Activated CD8-positive, alpha-beta memory T cell treated with anti-CD3 and anti-CD28 coated beads for 4 hours (primary cell): ENCODE measurements at places on chromosomes 11 and 22.

GRCh38 chr11:57303990-57304579 is 20.7 kb downstream of the TNKS1BP1 start:
- no peak for DNase-seq

GRCh38 chr11:31818425-31818755 is 7.3 kb upstream of the PAX6 start:
- no peak for DNase-seq

DNA sequence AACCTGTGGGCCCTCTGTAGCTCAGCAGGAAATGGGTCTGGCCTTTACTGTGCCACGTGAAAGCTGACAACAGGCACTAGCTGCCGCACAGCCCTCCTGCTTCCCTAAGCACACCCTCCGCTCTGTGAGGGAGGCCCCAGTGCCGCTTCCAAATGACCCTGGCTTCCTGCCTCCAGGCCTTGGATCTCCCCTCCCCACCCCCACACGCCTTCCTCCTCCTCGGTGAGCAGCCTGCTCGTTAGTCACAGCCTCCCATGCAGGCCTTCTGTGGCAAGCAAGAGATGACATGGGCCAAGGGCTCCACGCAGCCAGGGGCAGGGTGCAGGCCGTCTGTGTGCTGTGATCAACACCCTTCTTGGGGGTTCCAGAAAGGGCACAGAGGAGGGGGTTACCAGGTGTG is 15.3 kb upstream of the RASL10A start:
- DNase-seq = no peak

GRCh38 chr11:96139691-96140090 is 203.3 kb downstream of the MAML2 start:
- no peak for DNase-seq

- no peak for DNase-seq
These were observed 548.5 kb downstream of the SOX6 start for GRCh38 chr11:15807827-15808226.

- no peak for DNase-seq
These were observed 716 bp downstream of the AMOTL1 start for GRCh38 chr11:94768602-94769541.

GRCh38 chr11:115444542-115444941 is 59.7 kb downstream of the CADM1 start:
- no peak for DNase-seq

GRCh38 chr22:23688121-23688520 is 2.7 kb upstream of the RGL4 start:
- DNase-seq = no peak

DNA sequence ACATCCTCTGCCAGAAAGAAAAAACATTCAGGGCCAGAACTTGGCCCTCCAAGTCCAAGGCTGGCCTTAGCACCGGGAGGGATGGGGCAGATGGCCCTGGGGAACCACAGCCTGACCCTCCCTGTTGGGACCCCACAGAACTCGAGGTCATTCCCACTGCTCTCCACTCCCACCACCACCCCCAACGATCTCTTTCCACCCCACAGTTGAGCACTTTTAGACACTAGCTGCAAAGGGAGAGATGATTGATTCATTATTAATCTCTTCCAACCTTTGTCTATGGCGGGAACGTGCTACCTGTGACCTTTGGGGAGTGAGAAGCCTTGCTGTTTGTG is 869.7 kb downstream of the BRD1 start:
- no peak for DNase-seq

DNA sequence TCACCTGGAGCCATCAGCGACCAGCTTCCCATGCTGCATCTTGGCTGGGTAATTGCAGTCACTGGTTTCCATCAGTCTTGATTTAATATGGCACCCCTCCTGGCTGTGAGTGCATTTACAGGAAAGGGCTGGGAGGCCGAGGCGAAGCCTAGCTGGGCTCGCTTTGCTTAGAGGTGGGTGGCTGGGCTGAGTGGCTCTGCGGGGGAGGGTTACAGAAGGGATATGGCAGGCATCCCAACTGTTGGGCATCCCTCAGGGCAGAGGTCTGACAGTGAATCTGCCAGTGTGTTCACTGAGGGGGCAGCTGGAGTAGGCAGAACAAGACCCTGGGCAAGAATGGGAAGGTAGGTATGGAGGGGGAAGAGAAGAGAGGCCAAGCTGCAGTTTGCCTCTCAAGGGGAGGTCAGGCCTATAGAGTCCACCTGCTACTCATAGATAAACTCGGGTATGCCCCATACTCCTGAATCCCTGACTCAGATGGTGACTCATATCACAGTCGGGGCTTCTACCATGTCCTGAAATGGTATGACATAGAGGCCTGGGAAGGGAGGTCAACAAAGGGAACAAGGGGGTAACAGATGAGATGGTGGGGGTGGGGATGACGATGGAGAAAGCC is 77.5 kb upstream of the PHOX2A start:
- no peak for DNase-seq

DNA sequence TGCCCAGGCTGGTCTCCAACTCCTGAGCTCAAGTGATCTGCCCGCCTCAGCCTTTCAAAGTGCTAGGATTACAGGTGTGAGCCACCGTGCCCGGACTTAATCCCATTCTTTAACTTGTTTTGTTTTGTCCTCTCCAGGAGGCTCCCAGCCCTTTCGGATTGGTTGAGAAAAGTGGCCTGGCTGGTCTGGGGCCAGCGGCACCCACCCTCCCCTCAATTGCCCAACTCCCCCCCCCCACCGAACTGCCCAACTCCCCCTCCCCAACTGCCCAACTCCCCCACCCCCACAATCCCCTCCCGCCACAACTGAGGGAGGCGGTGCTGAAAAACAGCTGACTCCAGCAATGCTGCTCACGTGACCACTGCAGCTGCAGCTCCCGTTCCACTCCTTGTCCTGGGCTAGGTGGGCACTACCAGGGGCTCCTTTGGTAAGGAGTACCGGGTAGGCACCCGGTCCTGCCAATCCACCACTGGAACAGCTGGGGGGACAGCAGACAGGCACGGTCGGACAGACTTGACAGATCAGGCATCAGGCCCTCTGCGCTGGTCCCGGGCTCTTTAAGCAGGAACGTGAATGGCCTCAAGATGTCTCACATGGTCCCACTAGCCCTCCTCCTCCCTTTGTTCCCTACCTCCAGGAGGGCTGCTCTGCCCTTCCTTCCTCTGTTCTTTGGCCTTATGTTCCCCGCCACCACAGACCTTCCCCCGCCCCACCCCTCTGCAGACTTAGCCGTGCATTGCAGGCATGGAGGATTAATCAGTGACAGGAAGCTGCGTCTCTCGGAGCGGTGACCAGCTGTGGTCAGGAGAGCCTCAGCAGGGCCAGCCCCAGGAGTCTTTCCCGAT is at the start of gene TCN2:
Gene TCN2, plus strand, starts transcription at position 720 of the 845 bp plus-strand sequence. CDS start 158 bp downstream, outside the sequence.
- DNase-seq = no peak

- no peak for DNase-seq
These were observed 9.5 kb downstream of the CTTN start for GRCh38 chr11:70407814-70408213.

GRCh38 chr11:76795936-76796441 is 12.8 kb downstream of the TSKU start:
- no peak for DNase-seq

- DNase-seq = no peak
These were observed 14.6 kb downstream of the PARVG start for GRCh38 chr22:44195189-44195871.

DNA sequence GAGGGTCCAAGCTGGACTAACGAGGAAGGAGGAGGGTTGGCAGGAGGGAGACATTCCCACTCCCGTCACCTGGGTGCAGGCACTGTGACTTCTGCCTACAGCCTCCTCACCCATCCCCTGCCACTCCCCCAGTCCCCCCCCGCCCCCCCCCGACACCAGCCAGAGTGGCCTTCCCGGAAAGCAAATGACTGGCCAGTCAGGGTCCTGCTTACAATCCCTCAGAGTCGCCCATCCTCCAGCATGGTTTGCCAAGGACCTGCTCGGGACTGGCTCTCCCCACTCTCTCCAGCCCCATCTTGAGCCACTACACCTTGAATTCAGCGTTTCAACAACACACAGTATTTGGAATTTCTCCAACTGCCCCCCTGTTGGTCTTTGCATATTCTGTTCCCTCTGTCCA is 59.6 kb downstream of the THAP12 start:
- DNase-seq = no peak

DNA sequence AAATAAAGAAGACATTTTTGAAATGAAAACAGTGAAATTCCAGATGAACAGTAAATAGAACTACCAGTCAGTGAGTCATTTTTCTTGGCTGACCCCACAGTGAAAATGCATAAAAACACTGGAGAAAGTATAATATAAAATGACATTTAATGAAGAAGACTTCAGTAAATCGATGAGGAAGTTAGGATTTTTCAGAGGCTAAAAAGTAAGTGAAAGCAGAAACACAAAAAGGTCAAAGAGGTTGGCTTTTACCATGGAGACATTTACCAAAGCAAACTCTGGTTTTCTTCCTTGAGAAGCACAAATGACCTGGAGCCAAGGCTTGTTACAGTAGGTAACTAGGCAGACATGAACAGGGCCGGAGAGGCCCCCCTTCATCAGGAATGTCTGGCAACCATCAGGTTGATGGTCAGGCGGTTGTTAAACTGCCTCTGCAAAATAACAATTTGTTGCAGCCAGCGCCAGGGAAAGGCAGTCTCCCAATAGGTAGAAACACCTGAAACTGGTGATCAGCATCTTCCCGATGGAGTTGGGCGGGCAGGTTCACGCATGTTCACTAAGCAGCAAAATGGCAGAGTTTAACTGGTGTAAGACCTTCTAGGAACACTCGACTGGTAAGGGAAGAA is 16.7 kb upstream of the TMEM123 start:
- no peak for DNase-seq

DNA sequence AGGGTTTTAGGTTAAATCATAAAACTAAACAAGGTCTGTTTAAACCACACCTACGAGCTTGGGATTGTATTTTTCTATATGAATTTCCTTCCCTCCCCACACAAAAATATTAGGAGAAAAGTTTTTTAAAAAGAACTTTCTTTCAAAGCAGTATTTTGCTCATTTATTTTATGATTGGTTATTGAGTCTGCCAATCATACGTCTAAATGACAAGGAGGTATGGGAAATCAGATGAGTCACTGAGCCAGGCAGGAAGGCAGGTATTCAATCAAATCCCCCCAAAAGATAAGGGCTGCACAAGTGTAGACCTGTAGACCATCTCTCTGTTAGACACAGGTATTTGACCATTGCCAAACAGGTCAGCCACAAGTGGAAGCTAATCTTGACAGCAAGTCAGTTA is 440.1 kb upstream of the CCDC90B start:
- DNase-seq = no peak

- no peak for DNase-seq
These were observed 646.8 kb upstream of the CCDC90B start for GRCh38 chr11:83933008-83933407.

DNA sequence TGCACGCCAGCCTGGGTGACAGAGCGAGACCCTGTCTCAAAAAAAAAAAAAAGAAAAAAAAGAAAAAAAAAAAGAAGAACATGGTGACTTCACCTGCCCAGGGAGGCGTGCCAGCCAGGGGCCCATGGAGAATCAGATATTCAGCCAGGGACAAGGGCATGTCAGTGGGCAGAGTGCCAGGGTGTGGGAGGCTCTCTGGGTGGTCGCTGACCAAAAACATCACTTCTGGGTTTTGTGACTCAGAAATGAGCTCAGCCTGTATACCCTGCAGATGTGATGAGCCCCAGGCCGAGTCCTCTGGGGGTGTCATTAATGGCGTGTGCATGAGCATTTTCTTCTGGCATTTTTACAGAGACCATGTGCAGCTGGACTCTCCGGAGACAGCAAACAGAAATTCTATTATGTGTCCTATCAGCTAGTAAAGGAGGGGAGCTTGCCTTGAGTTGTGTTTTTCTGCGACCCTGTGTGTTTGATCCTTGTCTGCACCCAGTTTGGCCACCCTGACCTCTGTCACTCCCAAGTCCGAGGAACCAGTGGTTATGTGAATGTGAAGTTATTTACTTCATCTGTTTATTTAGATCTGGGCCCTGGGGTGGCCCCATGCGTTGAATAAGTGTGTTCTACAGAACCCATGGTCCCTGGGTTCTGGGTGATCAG is 53.6 kb downstream of the BCR start:
- no peak for DNase-seq

- DNase-seq = no peak
These were observed 392.8 kb downstream of the AASDHPPT start for GRCh38 chr11:106470230-106470629.

GRCh38 chr11:17077240-17077519 is 287 bp downstream of the RPS13 start:
- DNase-seq = no peak

GRCh38 chr22:24428751-24429410 is 1.5 kb downstream of the ADORA2A start:
- DNase-seq = no peak

DNA sequence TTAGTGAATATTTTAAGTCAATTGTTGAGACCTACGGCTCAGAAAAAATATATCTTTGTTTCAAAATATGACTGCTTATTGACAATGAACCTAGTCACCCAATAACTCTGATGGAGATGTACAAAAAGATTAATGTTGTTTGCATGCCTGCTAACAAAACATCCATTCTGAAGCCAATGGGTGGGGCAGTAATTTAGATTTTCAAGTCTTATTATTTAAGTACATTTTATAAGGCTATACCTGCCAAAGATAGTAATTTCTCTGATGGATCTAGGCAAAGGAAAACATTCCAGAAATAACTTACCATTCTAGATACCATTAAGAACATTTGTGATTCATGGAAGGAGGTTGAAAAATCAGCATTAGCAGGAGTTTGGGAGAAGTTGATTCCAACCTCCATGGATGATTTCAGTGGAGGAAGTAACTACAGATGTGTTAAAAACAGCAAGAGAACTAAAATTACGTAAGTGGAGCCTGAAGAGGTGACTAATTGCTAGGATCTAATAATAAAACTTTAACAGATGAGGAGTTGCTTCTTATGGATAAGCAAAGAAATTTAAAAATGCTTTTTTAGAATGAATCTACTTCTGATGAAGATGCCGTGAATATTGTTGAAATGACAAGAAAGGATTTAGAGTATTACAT is 26.4 kb upstream of the OR8D2 start:
- no peak for DNase-seq

DNA sequence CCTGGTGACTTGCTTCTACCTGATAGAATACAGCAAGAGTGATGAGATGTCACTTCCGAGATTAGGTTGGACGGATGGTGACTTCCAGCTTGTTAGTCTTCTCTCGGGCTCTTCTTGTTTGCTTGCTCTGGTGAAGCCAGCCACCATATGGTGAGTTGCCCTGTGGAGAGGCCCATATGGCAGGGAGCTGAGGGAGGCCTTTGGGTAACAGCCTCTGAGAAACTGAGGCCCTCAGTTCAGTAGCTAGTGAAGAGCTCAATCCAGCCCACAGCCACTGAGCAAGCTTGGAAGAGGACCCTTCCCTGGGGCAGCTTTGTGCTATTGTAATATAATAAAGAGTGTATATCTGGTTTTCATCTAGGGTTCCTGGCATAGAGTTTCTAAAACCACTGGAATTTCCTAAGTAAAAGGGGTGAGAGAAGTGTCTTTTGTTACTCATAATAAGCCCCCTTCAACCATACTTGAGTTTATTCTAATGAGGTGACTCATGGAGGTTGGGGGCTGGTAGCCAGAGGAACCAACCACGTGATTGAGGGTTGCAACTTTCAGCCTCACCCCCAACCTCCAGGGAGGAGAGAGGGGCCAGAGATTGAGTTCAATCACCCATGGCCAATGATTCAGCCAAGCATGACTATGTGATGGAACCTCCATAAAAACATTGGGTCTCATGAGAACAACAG is 8.0 kb upstream of the TPCN2 start:
- DNase-seq = no peak

GRCh38 chr11:69969890-69970784 is 108.0 kb upstream of the ANO1 start:
- DNase-seq = no peak

- no peak for DNase-seq
These were observed 737 bp downstream of the PPP2R1B start for GRCh38 chr11:111765320-111765983.
